Hepatocyte (in vitro differentiated cells): ENCODE measurements at places on chromosomes 1 and 21.

DNA sequence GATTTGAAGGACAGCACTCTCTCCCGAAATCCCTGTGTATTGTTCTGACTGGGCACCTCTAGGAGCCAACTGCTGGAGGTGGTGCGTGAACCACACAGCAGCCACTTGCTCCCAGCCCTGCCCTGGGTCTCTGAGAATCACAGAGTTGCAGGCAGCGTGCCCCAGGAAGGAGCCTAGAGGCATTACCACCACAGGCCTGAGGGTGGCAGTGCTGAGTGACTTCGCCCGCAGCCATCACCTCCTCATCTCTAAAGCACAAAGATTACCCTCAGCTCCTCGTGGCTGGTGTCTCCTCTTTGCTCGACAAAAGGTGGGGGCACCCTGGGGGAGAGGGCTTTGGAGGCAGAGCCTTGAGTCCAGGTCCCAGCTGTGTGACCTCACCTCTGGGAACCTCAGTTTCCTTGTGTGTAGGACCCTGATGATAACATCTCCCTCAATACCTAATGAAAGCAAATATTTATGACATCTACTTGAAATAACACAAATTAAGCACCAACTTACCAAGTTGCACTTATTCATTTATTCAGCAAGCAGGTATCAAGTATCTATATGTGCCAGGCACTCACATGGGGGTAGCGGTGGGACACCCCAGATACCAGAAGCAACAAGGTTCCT lies 86.3 kb downstream of the VWA5B1 start:
- DNase-seq = peak; percentile 62

DNA sequence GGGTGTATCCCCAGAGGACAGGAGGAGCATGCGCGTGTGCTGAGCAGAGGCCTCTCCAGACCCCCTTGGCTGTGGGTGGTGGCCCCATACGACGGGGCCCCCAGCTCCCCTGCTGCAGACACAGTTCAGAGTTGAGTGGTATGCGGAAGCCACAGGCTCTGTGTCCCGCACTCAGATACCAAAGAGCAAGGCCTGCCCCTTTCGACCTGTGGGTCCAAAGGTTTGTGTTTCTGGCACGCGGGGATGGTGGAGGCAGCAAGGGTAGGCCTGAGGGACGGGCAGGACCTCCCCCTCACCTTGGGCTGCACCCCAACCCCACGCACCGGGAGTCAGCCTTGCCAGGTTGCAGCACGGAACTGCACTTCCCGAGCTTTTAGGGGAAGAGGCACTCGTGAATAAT lies at the start of gene KCNAB2:
Gene KCNAB2, plus strand, starts transcription at position 328 of the 400 bp plus-strand sequence. CDS start 5,649 bp downstream, outside the sequence.
- no peak for DNase-seq

DNA sequence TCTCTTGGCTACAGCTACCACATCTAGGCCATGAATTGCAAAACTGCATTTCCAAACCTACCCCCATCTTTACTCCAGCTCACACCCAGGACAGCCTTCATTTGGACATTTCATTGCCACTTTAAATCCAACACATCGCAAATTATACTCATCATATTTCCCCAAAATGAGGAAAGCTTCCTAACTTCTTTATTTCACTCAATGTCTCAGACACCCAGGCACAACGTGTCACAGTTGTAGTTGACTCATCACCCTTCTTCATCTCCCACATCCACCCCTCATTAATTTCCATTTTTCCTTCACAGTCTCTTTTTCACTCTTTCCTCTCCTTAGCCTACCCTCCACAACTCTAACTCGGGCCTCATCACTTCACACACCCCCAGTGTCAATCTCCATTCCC lies 6.7 kb downstream of the OTUD7B start:
- no peak for DNase-seq

DNA sequence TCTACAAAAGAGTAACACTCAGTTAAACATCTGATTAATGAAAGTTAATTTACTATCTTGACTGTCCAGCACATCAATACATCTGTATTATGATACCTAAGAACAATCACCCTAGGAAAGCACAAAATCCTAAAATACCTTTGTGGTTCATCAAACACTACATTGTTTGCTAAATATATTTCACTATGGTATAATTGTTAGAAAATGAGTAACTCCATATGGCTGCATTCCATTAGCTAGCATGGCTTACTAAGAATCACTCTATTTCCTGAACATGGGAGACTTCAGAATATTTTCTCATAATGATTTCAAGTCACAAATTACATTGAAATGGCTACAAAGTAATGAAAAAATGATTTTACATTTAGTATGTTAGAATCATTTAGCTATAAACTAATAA lies 12.5 kb downstream of the TRMT1L start:
- DNase-seq = no peak

DNA sequence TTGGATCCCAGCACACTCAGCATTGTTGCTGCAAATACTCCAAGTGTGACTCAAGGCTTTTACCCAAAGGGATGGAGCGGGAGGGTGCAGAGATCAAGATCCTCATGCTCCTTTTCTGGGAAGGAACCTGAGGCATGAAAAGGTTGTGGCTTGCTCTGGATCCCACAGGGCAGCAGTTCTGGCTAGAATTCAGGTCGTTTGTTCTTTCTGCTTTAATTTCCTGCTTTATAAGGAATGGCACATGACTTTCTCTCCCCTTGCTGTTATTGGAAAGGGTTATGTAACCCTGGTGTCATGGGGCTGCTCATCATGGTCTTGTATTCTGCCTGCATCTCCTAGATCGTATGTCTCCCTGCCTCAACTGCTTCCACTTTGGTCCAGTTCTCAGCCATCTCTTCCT lies 101.6 kb downstream of the NOS1AP start:
- no peak for DNase-seq

GRCh38 chr1:13652238-13652637 lies 47.8 kb upstream of the PRDM2 start:
- no peak for DNase-seq

DNA sequence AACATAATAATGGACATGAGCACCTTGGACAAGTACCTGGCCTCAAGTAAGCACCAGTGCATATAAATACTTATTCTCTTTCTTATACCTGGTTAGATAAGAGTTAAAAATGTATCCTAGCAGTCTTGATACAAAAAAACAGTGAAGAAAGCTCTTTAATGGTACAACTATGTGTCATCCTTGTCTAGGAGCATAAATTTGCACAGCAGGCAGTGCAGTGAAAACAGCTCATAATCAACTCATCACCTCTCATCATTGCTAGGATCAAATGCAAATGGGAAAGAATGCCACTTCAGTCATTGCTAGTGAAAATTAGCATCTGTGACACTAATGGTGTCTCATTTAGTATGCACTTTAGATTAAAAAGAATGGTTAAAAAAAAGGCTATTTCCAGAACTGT lies 7.6 kb downstream of the SAMSN1 start:
- no peak for DNase-seq

- DNase-seq = no peak
Observed at GRCh38 chr1:175520186-175520585, 223.2 kb downstream of the TNR start.

DNA sequence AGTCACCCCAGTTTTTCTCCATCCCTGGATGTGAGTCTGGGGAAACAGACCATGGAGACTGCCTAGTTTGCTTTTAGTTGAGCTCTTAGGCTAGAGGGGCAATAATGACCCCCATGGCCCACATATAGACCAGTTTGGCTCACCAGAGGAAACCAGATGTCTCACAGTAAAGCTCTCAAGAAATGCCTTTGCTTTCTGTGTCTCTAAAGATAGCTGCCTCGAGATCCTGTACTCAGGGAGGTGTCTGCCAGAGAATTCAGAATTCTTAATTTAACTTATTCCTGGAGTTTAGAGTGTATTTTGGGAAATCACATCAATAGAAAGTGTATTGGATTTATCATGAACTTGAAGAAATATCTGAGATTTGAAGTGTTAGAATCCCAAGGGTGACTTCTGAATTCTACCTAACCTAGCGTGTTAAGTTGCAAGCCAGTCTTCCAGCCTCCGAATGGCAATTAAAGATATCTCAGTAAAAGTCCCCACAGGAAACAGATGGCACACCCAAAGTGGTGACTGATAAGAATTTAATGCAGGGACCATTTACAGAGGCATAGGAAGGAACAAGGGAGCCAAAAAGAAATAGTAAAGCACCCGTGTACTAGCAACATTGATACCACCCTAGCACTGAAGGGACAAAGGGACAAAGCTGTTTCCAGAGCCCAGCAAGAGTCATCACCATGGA lies 37.1 kb downstream of the STYXL2 start:
- DNase-seq = no peak

DNA sequence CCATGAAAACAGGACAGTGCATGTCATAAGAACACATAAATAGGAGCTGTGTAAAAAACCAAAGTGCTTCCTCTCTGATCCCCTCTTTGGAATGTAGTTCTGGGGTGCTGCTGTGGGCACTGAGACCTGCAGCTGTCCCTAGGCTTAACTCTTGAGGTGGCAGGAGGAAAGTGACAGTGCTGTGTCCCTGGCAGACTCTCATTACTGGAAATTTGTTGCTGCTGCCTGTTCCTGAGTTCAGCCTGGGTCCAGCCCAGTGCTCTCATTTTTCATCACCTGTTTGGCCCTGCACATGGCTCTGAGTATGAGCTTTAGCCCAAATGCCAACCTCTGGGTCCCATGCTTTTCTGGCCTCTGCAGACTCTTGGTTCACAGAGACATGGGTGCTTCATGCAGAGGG lies 329.3 kb downstream of the DSCAM start:
- no peak for DNase-seq

DNA sequence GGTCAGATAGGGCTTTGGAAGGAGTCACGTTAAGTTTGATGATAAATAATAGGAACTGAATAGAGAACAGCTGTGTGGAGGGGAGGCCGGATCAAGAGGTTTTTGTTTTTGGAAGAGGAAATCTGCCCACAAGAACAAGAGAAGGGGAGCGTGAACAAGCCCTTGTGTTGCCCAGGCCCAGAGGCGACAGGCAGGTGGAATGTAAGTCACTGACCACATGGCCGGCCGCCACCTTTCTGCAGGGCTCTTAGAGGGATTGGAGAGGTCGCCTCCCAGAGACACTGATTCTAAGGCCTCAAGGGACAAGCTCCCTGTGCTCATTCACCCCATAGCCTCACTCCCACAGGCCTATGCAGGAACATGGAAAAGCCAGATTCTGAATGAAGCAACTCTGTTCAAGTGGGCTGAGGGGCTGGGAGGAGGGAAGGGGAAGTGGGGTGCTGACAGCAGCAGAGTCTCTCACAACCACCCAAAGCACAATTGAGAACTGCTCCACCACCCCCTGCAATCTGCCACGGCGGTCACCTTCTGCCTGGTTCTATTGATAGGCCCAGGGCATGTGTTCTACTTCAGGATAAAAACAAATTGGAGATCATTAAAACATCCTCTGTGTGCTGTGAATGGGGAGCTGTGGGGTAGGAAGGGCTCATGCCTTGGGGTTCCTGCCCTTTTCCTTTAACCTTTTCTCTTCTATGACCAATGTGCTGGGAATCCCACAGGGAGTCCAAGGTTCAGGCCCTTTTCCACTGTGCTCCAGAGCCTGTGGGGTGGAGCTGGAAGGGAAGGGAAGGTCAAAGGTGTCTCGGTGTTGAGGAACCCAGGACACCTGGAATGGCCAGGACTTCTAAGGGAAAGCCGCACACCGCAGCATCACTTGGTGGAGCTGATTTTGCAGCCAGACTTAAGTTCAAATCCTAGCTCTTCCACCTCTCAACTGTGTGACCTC lies 63.3 kb upstream of the PARP1 start:
- DNase-seq = no peak

- no peak for DNase-seq
Observed at GRCh38 chr1:219177363-219177762, 3.7 kb downstream of the LYPLAL1 start.

GRCh38 chr1:158951956-158952355 lies 20.6 kb downstream of the PYHIN1 start:
- DNase-seq = no peak

DNA sequence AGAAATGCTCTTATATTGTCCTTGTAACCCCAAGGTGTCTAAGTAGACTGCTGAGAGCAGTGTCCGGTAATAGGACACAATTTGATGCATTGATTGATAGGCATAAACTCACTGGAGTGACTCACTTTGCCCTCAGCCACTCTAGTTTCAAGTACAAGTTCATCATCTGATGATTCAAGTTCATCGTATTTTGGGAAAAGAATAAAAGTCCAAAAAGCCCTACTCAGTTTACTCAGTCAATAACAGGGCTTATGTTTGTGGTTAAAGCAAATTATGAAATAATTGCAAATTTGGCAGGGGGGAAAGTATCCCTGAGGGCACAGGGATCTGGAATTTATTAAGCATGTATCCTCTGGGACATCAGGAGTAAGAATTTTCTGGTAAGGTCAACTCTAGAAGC lies 7.6 kb upstream of the ATF3 start:
- DNase-seq = no peak

GRCh38 chr1:231828182-231828920 lies 201.8 kb downstream of the DISC1 start:
- peak; percentile 45 for DNase-seq

GRCh38 chr21:36665806-36666205 lies 33.1 kb upstream of the SIM2 start:
- no peak for DNase-seq

DNA sequence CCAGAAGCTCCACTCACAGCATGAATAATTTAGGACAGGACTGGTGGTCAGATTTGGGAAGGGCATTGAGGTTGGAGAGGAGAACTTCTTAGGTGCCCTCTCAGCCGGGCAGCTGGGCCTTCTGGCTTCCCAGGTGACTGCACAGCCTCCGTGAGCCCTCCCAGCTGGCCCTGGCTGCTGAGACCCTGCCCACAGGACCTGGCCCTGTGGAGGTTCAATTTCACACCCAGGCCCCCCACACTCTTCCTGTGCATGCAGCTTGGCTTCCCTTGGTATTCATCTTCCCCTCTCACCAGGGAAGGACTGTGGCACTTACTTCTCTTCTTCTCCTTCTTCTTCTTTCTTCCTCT lies 50.6 kb downstream of the NDUFS5 start:
- no peak for DNase-seq

DNA sequence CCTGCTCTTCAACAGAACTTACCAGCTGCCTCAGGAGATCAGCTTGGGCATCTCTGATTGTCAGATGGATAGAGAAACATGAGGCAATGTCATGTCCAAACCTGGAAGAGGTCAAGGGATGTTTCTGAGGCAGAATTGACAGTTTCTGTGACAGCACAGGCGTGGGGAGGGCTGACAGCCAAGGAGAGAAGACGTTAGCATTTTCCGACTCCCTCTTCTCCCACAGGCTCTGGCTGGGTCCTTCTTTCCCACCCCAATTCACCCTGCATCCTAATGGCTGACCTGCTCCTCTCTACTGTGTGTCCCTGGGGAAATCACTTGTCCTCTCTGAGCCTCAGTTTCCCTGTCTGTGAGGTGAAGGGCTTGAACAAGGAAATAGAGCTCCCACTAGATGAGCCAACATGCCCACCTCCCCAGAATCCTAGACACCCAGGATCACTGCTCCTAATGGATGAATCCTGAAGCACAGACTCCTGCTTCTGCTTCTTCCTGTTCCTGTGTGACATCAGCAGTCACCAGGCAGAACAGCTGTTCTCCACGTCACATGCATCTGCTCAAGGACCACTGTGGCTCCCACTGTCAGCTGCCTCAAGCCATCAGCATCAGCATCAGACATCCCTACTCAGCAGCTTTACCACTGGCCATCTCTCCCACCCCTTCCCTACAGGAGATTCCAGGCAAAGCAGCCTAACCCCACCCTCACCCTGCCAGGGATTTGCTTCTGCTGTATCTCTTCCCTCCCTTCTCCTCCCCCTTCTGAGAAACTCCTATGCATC lies 408.0 kb downstream of the MATN1 start:
- DNase-seq = no peak
